ENCODE measurements at places on chromosomes 1 and 21. TPM values are rescaled to one million over a fixed set of nuclear protein-coding genes. Genes with fewer than 3 reads are reported as not detected.

Gene CYP4A22
- not detected for total RNA-seq

Gene ENAH
- total RNA-seq = 1.3 TPM

Gene ZBTB8B
- total RNA-seq = 0.02 TPM

Gene MPZ
- 11.8 TPM for total RNA-seq

Gene HEATR1
- 56.0 TPM for total RNA-seq

Gene GJA8
- total RNA-seq = not detected

Gene F13B
- not detected for total RNA-seq

Gene CLCA2
- total RNA-seq = not detected

Gene CFHR2
- not detected for total RNA-seq

Gene EXTL1
- 0.12 TPM for total RNA-seq

Gene GJA4
- not detected for total RNA-seq

Gene PDZK1
- not detected for total RNA-seq

Gene GABRD
- total RNA-seq = not detected

Gene SPRR1B
- not detected for total RNA-seq

Gene IL22RA1
- total RNA-seq = 0.10 TPM

Gene RGS1
- 154 TPM for total RNA-seq
